ENCODE measurements at places on chromosomes 6 and 20.

- no peak for DNase-seq
These were observed 248.0 kb downstream of the TTLL2 start for GRCh38 chr6:167572841-167573271.

DNA sequence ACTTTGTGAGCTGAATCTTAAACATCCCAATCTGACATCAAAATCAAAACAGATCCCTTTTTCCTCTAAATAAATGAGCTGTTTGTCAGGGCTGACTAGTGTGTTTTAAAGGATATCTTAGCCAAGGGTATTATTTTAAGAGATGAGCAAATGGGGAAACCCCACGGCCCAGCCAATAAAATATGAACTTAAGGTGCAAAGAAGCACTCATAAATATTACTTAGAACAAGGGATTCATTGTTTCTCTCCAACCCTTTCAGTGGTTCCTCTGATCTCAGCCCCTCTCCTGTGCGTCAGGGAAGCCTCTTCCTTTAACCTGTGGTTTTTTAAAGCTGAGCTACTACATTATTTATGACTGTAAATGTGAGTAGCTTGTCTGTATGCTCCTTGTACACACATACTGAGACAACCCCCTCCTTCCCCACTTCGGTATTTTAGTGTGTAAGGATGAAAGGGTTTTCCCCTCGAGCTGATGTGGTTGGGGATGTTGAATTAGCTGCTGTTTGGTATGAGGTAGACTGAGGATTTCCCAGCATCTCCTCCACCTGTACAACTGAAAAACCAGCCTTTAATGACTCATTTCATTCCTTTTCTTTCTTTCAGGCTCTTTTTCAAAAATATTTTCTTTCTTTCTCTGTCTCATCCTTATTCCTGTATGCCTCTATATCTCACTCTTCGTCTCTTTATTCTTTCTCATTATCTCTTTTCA, 6.5 kb downstream of the BMP5 start:
- DNase-seq, result no peak

DNA sequence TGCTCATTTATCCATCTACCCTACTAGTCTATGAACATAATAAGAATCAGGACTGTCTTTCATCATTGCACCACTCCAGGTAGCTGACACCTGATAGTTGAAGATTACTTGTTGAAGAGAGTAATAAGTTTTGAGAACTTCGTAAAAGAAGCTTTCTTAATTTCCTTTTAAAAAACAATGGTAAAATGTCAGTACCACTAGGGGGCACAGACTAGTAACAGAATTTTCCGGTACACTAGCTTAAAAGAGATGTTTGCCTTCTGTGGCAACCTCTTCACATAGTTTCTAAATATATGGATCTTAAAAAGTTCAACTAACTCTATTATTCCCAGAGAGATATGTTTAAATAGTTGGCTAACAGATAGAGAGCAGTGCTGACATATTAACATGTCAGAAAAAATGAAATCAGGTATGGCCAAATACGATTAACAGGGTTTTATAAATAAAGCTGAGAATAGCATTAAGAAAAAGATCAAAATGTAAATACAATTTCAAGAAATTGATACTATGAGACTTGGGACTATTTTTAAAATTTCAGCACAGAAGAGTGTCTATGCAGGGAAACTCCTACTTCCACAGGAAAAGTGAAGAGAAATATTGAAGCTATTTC, 5.4 kb upstream of the KCNQ5 start:
- DNase-seq, result peak; percentile 49

DNA sequence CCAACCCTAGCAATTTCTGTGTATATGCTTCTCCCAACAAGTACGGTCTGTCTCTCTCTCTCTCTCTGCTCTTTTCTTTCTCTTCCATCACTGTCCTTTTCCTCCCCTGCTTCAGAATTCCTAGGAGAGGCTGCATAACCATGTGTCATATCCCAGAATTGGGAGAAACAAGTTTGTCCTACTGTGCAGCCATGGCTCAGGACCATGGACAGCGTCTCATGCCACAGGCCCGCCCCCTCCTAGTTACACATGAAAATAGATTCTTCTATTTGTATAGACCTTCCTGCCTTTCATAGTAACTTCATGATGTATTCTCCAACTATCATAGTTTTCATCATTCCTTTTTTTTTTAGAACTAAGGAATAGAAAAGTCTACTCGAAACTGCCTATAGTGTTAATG, 98.0 kb downstream of the FNDC1 start:
- DNase-seq, result peak; percentile 5

DNA sequence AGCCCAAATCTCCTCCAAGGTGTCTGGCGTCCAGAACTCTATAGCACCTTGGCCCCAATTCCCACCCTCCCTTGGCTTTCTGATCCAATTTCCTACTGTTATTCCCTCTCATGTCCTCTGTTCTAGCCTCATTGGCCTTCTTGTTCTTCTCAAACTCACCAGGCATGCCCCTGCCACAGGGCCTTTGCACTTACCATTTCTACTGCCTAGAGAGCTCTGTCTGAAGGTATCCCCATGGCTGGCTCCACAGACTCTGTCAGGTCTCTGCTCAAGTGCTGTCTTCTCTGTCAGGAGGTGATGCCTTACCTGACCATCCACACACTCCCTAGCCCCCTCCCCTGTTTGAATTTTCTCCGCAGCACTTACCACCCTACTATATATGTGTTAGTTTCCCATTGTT, 5.6 kb upstream of the BMP6 start:
- no peak for DNase-seq

DNA sequence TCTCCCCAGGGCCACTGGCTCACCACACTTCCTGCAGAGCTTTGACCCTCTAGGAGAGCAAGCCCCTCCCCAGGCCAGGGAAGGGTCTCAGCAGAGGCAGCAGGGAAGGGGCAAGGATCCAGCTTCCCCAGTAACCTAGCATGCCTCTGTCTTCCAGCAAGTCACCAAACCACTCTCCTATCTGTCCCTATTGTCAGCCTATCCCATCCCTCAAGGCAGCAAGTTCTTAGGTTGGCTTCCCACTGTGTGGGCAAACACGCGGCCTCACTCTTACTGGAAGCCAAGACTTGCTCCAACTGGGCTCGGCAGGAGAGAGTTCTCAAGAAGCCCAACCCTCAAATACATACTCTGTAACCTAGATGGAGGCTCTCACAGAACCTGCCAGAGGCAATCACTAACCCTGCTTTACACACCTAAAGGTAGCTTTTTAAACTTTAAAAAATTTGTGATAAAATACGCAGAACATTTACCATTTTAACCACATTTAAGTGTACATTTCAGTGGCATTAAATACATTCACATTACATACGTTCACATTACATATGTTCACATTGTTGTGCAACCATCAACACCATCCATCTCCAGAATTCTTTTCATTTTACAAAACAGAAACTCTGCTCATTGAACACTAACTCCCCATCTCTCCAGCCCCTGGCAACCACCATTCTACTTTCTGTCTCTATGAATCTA, 58.5 kb downstream of the MRPL14 start:
- no peak for DNase-seq

DNA sequence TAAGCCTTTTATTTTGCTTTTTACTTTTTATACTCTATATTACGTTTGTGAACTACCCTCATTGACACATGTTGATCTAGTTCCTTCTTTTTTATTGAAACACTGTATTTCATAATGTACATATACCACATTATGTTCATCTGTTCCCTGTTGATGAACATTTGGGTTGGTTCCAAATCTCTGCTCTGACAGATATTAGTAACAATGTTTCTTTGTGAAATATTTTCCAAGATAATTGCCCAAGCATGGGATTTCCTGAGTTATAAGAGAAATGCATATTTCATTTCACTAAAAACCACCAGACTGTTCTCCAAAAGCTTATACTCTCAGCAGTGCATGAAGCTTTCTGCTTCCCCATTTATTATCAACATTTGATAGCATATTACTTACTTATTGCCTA, 44.2 kb upstream of the TNFRSF21 start:
- no peak for DNase-seq

- no peak for DNase-seq
These were observed 28.9 kb downstream of the HTR1E start for GRCh38 chr6:86966271-86966670.

DNA sequence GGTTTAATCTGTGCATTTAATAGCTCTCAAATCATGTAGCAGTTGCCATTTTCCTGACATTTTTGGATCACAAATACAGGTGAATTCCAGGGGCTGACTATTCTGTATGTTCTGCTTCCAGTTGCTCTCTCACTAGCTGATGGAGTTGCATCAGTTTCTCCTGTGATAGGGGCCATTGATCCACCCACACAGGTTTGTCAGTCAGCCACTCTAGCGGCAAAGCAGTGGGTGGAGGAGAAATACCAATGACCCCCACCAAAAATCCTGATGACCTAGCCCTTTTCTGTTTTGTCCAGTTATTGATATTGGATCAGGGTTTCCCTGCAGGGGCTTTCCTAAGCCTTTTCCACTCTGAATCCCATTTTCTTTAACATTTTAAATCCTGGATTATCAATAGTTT, 72.3 kb upstream of the BTN3A2 start:
- no peak for DNase-seq

DNA sequence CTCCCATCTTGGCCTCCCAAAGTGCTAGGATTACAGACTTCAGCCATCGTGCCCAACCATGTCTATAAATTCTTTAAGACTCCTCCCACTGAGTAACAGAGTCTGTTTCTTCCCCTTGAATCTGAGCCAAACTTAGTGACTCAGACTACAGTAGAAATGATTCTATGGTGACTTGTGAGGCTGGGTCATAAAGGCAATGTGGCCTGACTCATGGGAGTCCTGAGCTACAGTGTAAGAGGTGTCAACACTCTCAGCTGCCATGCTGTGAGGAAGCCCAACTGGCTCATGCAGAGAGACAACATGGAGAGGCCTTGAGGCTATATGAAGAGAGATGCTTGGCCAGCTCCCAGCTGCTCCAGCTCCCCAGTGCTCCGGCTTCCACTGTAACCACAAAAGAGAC, 5.2 kb upstream of the NRSN2 start:
- DNase-seq, result peak; percentile 84

GRCh38 chr20:39909447-39909846, 779.6 kb downstream of the MAFB start:
- DNase-seq, result no peak

GRCh38 chr6:105838171-105838570, 248.0 kb upstream of the PRDM1 start:
- no peak for DNase-seq

DNA sequence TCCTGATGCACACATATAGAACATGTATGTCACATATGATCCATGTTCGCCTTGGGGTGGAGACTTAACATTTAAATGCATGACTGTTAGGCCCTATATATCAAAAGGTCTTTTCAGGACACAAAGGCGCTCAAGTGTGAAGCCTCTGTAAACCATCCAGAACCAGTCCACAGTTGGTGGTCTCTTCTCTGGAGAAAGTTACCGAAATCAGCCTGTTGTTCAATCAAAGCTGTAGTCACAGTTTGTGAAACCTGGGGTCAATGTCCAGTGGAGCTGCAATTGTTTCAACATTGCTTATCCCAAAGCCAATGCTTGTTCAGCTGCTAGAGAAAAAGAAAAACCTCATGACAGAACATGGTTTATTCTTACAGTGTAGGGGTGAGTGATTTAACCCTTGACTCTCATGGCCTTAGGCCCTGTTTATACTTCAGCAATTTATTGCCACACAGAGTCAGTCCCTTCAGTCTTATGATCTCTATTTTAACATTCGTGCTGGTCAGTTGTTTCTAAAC, 193.6 kb upstream of the CST7 start:
- no peak for DNase-seq

DNA sequence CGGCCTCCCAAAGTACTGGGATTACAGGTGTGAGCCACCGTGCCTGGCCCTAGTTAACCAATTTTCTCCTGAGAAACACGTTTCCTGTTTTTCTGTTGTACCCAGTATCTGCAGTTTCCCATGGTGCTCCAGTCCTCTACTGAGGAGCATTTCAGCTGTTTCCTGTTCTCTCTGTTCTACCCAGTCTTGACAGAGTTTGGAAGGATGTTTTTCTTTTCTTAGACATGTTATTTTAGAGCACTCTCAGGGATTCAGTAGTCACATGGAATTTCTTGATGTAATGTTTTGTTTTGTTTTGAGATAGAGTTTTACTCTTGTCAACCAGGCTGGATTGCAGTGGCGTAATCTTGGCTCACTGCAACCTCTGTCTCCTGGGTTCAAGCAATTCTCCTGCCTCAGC, 129.8 kb upstream of the TIAM2 start:
- DNase-seq, result no peak

- no peak for DNase-seq
These were observed 41.6 kb upstream of the DSE start for GRCh38 chr6:116329156-116329555.

- no peak for DNase-seq
These were observed 18.8 kb upstream of the MAPK13 start for GRCh38 chr6:36111526-36111925.

GRCh38 chr6:53496797-53497375, 48.0 kb downstream of the GCLC start:
- DNase-seq, result peak; percentile 84

GRCh38 chr20:42098418-42098817, 480.2 kb upstream of the CHD6 start:
- no peak for DNase-seq

DNA sequence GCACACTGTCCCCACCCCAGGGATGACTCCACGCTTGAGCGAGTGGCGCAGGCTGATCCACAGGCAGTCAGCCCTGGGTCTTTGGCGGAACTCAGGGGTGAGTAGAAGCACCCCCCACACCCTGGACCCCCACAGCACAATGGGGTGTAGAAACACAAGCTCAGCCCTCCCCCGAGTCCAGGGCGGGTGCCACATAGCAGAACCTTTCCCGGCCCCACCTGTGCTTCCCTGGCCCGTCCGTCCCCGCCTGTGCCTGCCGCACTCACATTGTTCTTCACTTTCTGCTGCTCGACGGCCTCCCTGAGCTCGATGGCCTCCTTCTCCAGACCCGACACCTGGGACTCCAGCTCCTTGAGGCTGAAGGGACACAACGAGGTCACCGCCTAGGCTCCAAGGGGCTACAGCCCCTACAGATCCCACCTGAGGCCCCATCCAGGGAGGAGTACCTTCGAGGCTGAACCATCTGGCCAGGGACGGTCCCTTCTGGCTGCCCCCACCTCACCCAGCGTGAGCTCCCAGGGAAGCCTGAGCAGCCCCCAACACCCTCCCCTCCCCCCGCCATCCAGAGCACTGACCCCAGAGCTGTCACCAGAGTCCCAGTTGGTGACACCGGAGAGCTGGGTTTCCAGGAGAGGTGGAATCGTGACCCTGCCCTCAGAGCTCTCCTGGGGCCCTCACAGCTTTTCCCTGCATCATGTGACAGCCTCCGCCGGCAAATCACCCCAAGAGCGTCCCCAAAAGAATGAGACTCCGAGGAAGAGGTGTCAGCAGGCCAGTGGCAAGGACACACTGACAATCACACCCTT, 55.6 kb downstream of the DSTN start:
- no peak for DNase-seq

GRCh38 chr6:21836277-21836676, 242.7 kb downstream of the SOX4 start:
- no peak for DNase-seq

GRCh38 chr6:120735641-120736040, 598.6 kb downstream of the TBC1D32 start:
- DNase-seq, result peak; percentile 21

DNA sequence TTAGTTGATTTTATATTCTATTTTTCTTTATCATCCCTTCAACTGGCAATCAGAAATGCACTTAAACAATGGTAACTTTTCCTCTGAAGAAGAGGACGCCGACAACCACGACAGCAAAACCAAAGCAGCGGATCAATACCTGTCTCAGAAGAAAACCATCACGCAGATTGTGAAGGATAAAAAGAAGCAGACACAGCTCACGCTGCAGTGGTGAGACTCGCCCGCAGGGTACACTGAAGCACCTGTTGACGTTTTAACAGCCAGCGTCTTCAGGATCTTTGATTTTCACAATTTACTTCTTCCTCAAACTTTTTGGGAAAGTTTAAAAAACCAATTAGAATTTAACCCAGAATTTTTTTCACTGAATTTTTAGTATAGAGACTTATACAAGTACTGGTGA, 701 bp downstream of the RFX6 start:
- DNase-seq, result no peak

Data from ACHN (cell line).